Activated CD4-positive, alpha-beta T cell treated with anti-CD3 and anti-CD28 coated beads, Interleukin-2, amount 10 ng/mL, durations not matched to agents 24 days and 14 days (primary cell): ENCODE measurements at places on chromosomes 2 and 18. TPM values are rescaled to one million over a fixed set of nuclear protein-coding genes. Genes with fewer than 3 reads are reported as not detected.

The OSR1 gene
- not detected in 2 replicates for total RNA-seq

The ASPRV1 gene
- 0.75 and 1.4 TPM in 2 replicates for total RNA-seq

GRCh38 chr18:55501579-55501978 is 86.4 kb downstream of the TCF4 start:
- DNase-seq = no peak

The RBM44 gene
- total RNA-seq = 0.42 and 0.57 TPM in 2 replicates

The MYO3B gene
- total RNA-seq = 0.95 and 1.5 TPM in 2 replicates

- peak; percentile 69 for DNase-seq
Observed at GRCh38 chr2:225030203-225030602, 12.1 kb downstream of the DOCK10 start.

DNA sequence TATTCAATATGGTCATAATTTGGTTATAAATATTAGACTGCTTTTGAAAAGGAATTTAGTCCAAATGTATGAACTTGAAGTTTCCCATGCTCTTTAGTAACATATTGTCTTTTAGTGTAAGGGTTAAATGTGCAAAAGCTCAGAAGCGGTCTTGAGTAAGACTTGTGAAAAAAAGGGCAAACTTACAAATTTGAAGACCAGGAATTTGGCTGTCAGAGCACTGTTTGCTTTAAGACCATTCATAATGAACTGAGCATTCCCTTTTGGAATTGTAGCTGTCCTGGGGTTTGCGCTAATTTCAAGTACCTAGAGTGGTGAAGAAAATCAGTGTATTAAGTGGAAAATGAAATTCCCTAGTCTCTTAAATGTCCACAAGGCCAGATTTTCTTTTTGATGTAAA is 6.9 kb upstream of the ZEB2 start:
- no peak for DNase-seq

DNA sequence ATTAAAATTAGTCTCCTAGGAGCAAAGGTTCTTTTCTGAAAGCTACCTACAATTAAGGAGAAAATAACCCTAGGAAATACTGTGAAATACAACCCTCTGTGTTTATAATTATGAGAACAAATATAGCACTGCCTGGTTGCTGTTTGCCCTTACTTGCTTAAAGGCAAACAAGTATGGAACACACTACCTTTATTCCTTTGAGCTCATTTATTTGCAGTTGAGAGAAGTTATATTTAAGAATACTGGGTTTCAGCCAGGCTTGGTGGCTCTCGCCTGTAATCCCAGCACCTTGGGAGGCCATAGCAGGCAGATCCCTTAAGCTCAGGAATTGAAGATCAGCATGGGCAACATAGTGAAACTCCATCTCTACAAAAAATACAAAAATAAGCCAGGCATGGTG is 23.1 kb upstream of the IAH1 start:
- DNase-seq = no peak

The CRYGD gene
- total RNA-seq = not detected in 2 replicates

DNA sequence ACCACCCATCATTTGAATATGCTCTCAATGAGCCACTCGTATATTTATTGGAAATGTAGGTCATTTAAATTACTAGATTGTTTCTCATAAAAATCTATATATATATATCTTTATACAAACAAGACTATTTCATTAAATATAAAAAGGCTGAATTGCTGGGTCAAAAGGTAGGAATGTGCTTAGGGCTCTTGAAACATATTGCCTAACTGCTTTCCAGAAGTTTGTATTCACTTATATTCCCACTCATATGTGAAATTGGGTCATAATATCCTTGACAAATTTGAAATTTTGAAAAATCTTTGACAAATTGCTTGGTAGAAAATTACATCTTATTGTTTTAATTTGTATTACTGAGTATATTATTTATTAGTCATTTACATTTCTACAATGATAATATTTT is 999.8 kb upstream of the CDH2 start:
- no peak for DNase-seq

GRCh38 chr2:72131371-72131891 is 16.2 kb downstream of the CYP26B1 start:
- no peak for DNase-seq

DNA sequence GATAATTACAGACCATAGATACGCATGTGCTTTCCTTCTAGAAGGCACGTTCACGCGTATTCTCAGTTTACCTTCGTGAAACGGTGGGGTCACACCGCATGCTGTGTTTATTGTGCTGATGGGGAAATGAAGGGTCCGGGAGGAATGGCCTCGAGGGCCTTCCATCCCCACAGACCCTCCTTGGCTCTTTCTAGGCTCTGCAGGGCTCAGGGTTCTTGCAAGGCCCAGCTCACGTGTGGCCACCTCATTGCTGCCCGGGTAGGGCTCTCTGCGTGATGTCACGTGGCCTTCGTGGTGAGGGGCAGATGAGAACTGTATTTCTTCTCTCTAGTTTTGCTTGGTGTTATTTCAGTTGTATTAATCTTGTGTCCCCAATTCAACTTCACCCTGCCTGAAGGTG is 133.5 kb upstream of the ALKAL2 start:
- DNase-seq = peak; percentile 39

The UGT1A10 gene
- total RNA-seq = not detected in 2 replicates

The MARCHF4 gene
- not detected in 2 replicates for total RNA-seq

The RIF1 gene
- total RNA-seq = 84.8 and 86.3 TPM in 2 replicates

GRCh38 chr2:235749121-235749770 is 255.4 kb downstream of the AGAP1 start:
- DNase-seq = no peak

GRCh38 chr2:125310657-125311364 is 1285.7 kb downstream of the CNTNAP5 start:
- no peak for DNase-seq

The C2orf66 gene
- 0.17 and 0.33 TPM in 2 replicates for total RNA-seq

GRCh38 chr2:147865560-147865959 is 20.7 kb downstream of the ACVR2A start:
- DNase-seq = no peak

The PRADC1 gene
- total RNA-seq = 14.8 and 15.9 TPM in 2 replicates

GRCh38 chr2:208096080-208096479 is 28.2 kb downstream of the CRYGD start:
- DNase-seq = no peak

DNA sequence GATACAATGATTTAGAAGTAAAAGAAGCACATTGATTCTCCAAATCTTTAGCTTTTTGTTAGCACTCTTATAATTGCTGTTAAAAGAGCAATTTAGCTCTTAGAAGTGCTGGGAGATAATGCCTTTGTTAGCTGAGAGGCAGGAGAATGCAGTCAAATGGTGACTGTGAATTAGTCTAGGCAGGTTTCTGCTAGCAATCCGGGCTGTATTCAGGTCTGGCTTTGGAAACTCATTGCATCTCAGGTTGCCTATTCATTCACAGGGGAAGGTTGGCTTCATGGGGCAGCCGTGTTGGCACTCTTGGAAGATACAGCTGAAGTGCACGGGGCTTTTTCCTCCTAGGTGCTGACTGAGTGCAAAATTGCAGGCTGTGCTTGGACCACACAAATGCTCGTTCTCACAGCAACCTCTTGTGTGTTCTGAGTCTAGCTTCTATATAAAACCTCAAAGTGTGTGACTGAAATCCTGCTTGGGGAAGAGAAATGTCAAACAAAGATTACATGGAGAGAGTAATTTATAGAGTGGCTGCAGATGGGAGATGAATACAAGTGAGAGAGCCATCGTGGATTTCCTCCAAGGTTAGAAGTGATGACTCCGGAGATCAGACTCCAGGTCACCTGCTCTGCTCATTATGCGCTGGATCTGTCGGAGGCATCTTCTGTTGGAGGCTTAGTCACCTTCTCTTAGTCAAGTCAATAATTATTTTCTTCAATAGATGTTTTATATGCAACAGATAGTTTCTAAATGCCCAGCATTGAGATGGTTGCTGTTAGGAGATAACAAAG is 167.8 kb downstream of the PMAIP1 start:
- DNase-seq = no peak

DNA sequence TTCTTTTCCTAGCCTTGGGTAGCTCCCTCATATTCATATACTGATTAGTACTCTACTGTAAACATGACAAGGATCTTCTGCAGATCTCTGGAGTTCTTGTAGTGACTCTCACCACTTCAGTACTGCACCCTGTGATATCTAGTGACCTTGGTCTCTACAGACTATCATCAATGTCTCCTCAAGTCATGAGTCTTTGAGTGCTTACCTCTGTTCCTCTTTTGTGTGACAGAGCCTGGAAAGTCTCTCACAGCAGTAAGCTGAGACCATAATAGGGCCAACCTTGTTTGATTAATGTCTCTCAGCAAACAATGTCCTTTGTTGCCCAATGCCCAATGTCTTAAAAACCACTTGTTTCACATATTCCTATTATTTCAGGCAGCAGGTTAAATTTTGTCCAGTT is 34.2 kb upstream of the BAZ2B start:
- DNase-seq = no peak

DNA sequence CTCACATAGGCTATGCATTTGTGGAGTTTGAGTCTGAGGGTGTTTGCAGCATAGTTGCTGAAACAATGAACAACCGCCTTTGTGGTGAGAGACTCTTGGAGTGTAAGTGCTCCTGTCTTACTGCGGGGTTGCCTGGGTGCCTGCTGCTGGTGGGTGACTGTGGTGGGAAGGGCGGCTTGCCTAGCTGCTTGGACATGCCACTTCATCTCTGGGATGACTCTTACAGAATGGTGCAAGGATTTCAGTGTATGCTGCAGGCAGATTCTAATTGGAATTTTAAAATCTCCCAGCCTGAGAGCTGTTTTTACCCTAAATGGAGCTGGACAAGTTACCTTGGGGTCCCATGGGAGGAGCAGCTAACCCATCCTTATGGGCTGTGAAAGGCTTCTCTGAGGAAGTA is 50.1 kb downstream of the CYP27C1 start:
- DNase-seq = no peak

The WDR54 gene
- total RNA-seq = 72.1 and 78.2 TPM in 2 replicates

DNA sequence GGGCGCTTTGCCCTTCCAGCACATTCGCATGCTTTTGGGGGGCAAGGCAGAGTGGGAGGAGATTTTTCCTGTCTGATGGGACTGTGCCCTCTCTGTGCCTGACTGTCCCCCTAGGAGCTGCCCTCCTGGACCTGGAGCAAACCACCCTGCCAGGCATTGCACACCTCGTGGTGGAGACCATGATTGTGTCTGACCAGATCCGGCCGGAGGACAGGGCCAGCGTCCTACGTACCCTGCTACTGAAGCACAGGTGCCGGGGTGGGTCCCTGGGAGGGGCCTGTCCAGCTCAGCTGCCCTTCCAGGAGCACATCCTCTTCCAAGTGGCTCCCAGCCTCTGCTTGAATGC is 5.3 kb downstream of the SLC4A3 start:
- no peak for DNase-seq

- DNase-seq = no peak
Observed at GRCh38 chr2:63506320-63506719, 82.0 kb downstream of the WDPCP start.

DNA sequence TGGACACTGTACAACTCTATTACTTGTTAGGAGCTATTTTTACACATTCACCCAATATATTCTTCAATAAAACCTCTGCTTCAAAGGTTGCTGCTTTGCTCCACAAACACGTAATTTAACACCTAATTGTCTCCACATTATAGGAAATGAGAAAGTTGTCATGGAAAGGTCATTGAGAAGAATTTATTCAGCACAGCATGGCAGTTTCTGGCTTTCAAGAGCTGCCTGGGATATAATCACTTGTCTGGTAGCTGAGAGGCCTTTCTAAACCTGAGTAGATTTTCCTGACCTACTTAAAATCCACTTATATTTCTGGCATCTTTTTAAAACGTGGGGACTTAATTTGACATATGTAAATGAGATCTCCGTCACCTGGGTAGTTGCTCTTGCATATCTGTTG is 216.1 kb downstream of the ZNF804A start:
- no peak for DNase-seq

The DNAJC5G gene
- total RNA-seq = not detected in 2 replicates

DNA sequence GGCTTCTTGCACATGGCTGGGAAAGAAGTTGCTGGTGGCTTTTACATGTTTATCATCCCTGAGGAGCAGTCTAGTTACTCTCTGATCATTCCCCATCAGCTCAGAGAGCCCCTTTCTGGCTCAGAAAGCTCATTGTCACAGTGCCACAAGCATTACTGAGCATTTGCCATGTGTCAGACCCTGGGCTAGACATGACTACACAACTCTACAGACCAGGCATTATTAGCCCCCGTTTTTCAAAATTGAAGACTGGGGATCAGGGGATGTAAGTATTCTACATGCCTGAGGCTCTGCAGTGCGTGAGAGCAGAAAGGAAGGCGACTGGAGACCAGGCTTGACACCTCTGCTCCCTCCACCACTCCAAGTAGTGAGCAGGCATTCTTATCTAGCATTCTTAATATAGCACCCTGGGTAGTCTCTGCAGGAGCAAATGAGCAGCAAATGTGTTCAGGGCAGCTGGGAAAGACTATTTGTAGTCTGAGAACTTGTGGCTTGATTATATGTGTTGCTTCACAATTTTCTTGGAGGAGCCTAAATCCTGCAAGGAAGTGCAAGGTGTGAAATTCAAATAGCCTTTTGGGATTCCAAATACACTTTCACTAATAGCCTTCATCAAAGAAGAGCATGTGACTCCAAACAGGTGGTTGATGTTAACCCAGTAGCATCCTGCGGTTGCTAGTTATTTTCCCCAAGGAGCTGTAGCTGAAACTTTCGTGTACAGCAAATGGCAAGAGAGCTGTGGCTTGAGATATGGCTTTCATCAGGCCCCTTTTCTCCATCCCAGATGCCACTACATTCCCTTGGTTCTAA is 143.2 kb downstream of the DDX1 start:
- DNase-seq = no peak

DNA sequence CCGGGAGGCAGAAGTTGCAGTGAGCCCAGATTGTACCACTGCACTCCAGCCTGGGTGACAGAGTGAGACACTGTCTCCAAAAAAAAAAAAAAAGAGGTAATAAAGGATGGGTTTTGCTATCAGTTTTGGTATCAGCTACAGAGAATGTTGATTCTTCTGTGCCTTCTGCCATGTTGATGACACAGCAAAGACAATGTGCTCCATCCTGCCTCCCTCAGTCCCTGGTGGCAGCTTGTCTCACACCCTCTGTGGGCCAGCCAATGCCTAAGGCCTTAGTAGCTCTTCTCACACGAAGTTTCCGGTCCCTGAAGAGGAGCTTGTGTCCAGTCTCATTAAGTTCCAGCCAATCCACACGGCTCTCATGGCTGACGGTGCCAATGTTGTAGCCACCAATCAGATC is 17.6 kb downstream of the IFT172 start:
- no peak for DNase-seq

DNA sequence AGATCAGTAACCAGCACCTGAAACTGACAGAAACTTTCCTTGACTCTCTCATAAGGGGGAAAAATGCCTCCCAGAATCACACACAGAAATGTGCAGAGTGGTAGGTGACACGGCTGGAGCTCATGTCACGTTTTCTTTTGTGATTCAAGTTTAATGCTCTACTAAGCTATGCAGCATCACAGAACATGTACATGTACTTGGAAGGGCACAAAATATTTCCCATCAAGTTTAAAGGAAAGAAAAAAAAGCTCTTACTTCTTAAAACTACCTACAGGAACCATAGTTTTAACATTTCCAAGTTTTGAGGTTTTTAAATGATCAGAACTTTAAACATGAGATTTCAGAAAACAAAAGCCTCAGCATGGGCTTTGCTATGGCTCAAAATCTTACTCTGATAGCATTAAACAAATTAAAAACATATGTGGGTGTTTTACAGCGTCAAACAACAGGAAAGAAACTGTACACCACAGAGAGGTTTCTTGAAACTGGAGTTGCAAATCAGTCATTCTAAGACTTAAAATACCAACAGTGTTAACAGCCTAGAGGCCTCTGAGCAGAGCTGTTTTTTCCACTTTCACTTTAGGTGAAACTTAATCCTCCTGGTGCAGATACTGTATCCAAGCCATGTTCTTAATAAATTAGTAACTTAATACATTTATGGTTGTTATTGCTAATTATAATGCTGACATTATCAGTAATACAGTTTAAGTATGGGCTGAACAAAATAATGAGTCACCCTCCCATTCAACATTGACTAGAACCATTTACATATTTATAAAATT is 30.1 kb downstream of the MBP start:
- DNase-seq = peak; percentile 81
